ENCODE measurements at places on chromosomes 6 and 20.

GRCh38 chr6:148217921-148218320, 124.7 kb upstream of the SASH1 start:
- DNase-seq: no peak

DNA sequence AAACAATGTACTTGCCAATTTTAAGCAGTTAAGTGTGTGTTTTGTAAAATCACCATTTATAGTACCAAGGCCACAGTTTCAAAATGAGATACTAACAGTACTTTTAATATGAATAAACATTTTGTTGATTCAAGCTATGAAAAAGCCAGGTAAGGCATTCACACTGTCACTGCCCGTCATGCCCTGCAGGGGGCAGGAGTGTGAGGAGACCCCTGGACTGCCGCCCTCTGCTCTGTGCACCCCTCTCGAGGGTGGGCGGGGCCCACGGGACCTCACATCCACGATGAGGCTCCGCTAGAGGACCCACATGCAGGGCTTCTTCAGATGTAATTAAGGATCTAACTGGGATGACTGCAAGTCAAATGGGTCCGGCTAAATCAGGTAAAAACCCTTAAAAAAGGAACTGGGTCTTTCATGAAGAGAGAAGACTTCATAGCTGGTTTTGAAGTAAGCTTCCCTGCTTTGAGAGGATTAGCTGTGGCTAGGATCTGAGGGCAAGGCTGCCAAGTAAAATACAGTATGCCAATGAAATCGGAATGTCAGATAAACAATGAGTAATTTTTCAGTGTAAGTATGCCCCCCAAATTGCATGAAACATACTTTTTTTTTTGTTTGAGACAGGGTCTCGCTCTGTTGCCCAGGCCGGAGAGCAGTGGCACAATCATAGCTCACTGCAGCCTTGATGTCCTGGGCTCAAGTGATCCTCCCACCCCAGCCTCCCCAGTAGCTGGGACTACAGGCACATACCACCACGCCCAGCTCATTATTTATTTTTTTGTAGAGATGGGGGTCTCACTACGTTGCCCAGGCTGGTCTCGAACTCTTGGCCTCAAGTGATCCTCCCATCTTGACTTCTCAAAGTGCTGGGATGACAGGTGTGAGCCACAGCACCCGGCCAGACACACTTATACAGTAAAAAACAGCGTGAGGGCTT, 18.7 kb downstream of the DIDO1 start:
- no peak for DNase-seq

GRCh38 chr6:161917645-161918044, 643.8 kb upstream of the AGPAT4 start:
- DNase-seq: no peak

DNA sequence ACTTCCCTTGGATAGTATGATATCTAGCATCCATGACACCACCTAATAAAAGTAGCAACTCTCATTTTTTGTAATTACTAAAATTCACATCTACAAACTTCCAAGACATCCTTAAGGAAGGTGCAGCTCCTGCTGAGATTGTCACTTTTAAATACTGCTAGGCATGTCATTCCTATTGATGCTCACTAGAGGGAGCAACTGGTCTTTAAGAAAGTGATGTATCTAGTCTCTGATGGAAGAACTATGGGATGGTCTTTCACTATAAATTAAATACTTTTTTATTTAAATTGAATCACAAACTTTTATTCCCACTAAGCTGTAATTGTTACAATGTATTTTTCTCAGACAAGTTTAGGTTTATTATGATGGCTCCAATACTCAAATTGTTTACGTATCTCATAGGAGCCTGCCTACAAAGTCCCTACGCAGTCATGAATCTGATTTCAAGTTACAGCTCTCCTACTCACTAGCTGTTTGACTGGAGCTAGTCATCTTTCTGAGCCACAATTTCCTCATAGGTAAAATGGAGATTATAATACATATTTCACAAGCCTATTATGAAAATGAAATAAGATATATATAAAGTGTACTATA, 8.1 kb upstream of the TSPYL1 start:
- DNase-seq: no peak

DNA sequence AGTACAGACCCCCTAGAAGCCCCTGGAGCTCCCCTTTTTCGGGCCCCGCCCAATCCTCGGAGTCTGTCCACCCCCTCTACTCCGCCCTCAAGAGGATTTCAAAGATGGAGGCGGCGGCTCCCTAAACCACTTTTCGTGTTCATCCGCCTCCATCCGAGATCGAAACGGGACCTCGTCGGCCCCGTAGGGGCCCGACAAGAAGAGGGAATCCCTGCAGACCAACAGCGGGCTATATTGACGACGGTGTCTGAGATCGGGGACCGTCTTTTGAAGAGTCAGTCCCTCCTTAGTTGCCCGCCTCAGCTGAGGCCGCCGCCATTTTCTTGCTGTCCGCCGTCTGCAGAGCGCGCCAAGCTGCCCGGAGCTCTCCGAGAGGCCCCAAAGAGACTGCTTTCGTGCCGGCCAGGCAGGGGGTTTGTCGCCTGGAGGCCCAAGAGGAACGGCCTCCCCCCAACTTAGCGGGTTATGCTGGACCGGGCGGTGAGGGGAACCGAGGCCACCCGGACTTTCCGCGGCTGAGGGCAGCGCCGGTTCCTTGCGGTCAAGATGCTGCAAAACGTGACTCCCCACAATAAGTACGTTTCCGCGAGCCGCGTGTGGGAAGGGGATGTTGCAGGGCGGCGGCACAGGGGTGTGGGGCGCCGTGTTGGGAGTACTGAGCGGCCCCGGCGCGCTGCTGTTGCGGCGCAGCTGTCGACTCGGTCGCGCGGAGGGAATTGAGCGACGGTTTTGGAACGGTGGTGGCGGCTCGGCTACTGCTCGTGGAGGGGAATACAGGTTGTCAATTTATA, 4.2 kb downstream of the BRD2 start:
- DNase-seq: peak; percentile 70

DNA sequence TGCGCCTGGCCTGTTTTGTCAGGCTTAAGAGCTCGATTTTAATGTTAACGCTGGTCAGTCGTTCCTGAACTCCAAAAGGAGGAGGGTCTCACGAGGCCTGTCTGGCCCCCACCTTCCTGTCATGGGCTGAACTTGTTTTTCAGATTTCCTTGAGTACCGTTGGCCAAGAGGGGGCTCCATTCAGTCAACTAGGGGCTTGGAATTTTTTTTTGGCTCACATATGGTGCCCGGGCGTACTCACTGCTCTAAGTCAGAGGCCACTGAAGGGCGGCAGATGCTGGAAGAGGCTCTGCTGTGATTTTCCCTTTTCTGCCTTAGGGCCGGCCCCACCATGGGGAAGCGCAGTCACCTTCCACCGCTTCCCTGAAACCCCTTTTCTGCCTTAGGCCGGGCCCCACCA, 6.9 kb upstream of the BIRC7 start:
- no peak for DNase-seq

GRCh38 chr6:2578767-2579166, 172.0 kb downstream of the MYLK4 start:
- no peak for DNase-seq

GRCh38 chr20:43717616-43717995, 9.2 kb downstream of the GTSF1L start:
- no peak for DNase-seq

DNA sequence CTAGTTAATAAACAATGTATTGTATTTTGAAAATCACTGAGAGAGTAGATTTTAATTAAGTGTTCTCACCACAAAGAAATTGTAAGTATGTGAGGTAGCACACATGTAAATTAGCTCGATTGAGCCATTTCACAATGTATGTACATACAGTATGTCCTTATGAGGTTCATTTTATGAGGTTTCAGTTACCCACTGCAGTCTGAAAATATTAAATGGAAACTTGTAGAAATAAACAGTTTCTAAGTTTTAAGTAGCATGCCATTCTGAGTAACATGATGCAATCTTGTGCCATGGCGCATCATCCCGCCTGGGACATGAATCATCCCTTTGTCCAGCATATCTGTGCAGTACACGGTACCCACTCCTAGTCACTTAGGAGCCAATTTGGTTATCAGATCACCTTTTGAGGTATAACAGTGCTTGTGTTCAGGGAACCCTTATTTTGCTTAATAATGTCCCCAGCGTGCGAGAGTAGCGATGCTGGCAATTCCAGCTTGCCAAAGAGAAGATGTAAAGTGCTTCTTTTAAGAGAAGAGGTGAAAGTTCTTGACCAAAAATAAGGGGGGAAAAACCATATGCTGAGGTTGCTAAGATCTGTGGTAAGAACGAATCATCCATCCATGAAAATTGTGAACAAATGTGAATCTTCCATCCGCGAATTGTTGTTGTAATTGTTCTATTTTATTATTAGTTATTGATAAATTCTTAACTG, 64.7 kb downstream of the KCNS1 start:
- DNase-seq: no peak

DNA sequence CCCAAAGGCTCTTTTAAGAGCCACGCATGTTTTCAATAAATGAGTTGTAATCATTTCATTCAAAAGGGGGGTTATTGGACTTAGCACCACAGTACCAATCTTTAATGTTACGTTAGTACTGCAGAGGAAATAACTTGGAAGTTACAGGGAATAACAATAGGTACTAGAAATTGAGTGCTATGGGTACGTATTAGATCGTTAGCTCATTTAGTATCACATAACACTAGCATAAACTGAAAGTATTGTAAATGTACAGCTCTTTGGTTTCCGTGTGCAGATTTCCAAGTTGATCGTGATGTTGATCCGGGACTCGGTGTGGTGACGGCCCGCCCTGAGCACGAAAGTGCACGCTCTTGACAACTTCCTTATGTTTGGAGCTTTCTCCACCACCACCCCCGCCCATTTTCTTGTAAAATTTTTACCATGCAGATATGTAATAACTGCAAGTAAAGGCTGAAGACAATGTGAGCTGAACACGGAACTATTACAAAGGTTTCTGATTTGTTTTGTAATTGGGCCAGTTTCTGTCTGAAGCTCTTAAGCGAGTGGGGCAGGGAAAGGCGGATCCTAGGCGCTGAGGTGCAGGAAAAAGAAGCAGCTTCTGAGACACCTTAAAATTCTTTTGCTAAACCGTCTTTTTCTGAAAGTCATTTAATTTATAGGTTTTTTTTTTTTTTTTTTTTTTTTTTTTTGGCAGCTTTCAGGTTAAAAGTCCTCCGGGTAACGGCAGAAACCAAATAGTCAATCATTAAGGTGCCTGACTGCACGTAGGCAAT, 71.5 kb downstream of the HFE start:
- DNase-seq: no peak

GRCh38 chr6:128305228-128305627, 215.2 kb downstream of the PTPRK start:
- no peak for DNase-seq

- no peak for DNase-seq
These were observed 32.1 kb downstream of the HLA-F start for GRCh38 chr6:29755295-29755871.

DNA sequence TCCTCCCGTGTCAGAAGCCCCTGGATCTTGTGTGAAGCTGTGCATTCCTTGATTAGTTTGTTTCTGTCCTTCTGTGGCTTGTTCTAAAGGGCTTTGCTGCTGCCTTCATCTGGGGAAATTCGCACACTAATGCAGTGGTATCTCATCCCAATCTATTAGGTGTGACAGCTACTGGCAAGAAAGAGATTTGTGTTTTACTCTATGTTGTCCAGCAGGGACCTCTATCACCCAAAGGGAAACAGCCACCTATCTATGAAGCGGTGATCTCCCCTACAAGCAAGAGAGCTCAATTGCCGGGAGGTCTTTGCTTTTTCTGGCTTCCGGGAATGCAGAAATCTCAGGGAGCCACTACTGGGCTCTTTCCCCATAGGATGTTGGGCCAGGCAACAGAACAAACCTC, 151.8 kb downstream of the NRN1 start:
- no peak for DNase-seq

- no peak for DNase-seq
These were observed 132.5 kb upstream of the NEDD9 start for GRCh38 chr6:11364971-11365397.

DNA sequence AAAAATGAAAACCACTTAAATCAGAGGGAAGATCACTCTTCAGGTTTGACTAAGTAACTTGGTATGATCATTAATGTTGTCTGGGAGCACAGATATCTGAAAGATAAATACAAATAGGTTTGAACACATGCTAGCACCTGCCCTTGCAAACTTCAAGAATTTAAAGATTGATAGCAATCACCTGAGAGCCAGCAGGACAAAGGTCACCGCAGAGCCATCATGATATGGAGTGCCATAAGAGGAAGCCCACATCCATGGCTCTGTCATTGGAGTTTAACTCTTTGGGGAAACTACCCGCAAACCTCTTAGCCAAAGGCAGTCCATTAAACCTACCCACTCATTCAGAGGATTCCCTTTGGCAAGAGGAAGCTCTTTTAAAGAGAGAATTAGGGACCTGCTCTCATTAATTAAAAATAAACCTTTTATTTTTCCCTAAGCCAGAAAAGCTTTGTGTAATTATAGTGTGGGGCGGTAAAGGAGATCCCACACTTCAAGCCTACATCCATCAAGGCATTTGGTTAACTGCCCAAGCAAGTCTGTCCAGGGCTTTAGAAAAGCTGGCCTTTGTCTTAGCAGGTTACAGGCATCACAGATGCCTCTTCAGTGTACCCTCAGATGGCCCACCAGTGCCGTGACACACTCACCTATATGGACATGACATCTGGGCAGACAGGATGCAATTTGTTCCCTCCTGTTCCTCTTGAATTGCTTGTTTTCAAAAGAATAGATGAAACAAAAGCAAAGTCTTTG, 73.0 kb downstream of the SASH1 start:
- no peak for DNase-seq

- peak; percentile 12 for DNase-seq
These were observed 11.0 kb downstream of the VSX1 start for GRCh38 chr20:25070821-25071473.

GRCh38 chr6:7035837-7036249, 71.9 kb upstream of the RREB1 start:
- DNase-seq: no peak

DNA sequence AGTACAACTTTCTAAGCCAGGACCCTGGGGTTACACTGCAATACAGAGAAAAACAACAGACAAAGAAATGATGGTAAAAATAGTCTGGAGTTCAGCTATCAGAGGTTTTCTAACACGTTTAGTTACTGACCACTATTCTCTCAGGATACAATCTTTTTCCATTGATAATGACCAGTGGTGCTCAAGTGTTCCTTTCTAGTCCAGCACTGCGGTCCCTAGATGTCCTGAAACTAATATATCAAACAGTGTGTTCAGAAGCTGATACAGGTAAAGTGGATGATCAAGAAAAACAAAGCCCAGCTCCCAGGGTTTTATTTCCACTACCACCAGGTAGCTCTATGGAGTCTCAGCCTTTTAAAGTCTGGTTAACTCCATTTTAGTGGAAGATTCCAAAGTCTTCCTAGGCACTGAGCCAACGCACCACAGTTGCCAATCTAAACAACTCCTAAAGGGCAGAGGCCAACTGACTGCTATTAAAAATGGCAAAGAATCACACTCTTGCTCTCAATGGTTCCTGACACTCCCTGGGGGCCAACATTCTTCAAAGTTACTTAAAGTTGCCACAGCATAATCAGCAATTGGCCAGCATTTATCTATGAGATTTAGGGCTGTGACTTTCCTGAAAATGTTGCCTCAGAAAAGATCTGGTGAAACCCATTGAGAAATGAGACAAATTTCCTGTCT, 38.2 kb downstream of the DZANK1 start:
- no peak for DNase-seq

All from left forelimb (tissue), 1 donor.